Adrenal gland (tissue), 19 donors: ENCODE measurements at places on chromosomes 1 and 21. TPM values are rescaled to one million over a fixed set of nuclear protein-coding genes. Genes with fewer than 3 reads are reported as not detected.
A peak's percentile ranks its signal among the peaks of the same experiment; 100 is the strongest.

TAS1R2 gene
- total RNA-seq = not detected

DNA sequence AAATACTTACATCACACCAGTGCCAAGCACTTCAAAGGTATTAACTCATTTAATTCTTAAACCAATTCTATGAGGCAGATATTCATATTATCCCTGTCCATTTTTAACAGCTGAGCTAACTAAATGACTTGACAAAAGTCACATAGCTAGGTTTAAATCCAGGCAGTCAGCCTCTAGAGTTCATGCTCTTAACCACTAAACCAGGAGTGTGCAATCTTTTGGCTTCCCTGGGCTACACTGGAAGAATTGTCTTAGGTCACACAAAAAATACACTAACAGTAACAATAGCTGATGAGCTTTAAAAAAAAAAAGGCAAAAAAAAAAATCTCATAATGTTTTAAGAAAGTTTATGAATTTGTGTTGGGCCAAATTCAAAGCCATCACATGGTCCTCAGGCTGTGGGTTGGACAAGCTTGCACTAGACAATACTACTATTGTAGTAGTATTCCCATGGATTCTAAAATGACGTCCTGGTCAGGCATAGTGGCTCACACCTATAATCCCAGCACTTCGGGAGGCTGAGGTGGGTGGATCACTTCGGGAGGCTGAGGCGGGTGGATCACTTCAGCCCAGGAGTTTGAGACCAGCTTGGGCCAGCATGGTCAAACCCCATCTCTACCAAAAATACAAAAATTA lies 10.0 kb downstream of the UBR4 start:
- no peaks in the 10 kb centered on the region for H3K27me3 ChIP-seq
- no peak overlapping the region for H3K27ac ChIP-seq
- H3K36me3 ChIP-seq = no peaks in the 10 kb centered on the region
- no peak for DNase-seq
- no peak overlapping the region for H3K4me3 ChIP-seq

- H3K4me1 ChIP-seq = no peaks in the 10 kb centered on the region
- DNase-seq = no peak
- H3K27ac ChIP-seq = no peak overlapping the region
- no peaks in the 10 kb centered on the region for H3K36me3 ChIP-seq
Measured at GRCh38 chr1:185701650-185702049, 32.5 kb upstream of the HMCN1 start.

SLC26A9 gene
- total RNA-seq = not detected

EXO1 gene
- total RNA-seq = 0.74 TPM

DNA sequence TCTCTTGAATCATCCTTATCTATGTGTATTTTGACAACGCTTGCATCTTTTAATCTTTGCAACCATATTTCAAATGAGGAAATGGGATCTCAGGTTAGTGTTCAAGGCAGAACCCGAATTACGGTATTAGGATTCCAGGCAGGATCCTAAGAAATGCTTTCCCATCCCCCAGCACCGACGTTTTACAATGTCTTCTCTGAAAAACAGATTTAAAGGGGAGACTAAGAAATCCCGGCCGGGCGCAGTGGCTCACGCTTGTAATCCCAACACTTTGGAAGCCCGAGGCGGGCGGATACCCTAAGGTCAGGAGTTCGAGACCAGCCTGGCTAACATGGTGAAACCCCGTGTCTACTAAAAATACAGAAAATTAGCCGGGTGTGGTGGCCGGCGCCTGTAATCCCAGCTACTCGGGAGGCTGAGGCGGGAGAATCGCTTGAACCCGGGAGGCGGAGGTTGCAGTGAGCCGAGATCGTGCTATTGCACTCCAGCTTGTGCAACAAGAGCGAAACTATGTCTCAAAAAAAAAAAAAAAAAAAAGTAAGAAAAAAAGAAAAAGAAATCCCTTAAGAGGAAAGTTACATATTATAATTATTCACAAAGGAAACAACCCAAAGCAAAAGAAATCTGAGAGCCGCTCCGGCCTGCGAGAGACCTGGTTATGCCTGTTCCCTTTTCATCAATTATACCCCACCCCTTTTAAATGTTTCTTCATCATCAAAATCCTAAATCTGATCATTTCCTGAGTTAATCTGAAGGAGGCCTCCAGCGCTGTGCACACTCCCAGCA lies 801 bp upstream of the GORAB start:
- H3K4me3 ChIP-seq = peak overlapping the region; percentile 89
- H3K27me3 ChIP-seq = no peaks in the 10 kb centered on the region
- H3K27ac ChIP-seq = peak overlapping the region; percentile 97
- no peaks in the 10 kb centered on the region for H3K36me3 ChIP-seq

GRCh38 chr1:155169541-155169940 lies 3.6 kb downstream of the KRTCAP2 start:
- peaks cover 7% of the 10 kb centered on the region for H3K4me1 ChIP-seq
- peaks cover 22% of the 10 kb centered on the region for H3K36me3 ChIP-seq
- no peak overlapping the region for H3K27ac ChIP-seq
- no peaks in the 10 kb centered on the region for H3K27me3 ChIP-seq

DNA sequence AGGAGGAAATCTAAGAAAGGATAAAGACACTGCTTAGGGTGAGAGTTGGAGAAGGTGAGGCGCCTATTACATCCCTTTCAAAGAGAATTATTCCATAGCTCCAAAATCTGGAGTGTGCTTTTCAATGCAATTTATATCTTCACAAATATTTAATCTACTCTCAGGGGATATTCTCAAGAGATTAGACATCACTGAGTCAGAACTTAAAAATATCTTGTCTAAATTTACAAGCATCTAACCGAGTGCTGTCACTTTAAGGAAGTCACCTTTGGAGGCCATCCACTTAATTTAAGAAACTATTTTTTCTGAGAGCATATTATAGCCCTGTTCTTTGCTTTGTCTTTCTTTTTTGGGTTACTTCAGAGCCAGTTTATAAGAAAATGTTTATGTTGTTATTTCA lies 134.6 kb downstream of the TNFSF18 start:
- no peak overlapping the region for H3K4me3 ChIP-seq
- no peaks in the 10 kb centered on the region for H3K27me3 ChIP-seq
- H3K36me3 ChIP-seq = no peaks in the 10 kb centered on the region
- DNase-seq = no peak
- no peak overlapping the region for H3K27ac ChIP-seq
- H3K4me1 ChIP-seq = no peaks in the 10 kb centered on the region

DNA sequence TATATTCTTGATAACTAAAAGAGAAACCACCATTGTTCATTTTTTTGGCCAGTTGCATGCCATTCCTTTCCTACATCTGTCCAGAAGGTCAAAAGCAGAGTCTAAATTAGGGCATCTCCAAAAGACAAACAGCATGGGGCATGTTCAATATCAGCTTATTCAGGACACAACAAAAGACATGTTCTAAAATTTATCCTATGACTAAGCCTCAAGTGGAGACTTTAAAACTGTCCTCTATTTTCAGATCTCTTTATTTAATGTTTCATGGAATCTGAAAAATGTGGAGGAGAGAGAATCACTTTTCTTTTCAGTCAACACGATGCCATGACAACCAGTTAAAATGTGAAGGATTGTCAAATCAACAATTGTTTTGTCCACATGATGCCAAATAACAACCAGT lies 303.4 kb upstream of the PRMT6 start:
- no peak for DNase-seq
- no peaks in the 10 kb centered on the region for H3K27me3 ChIP-seq
- H3K36me3 ChIP-seq = no peaks in the 10 kb centered on the region
- no peak overlapping the region for H3K4me3 ChIP-seq
- H3K4me1 ChIP-seq = no peaks in the 10 kb centered on the region

MYOM3 gene
- total RNA-seq = 0.18 TPM

DNA sequence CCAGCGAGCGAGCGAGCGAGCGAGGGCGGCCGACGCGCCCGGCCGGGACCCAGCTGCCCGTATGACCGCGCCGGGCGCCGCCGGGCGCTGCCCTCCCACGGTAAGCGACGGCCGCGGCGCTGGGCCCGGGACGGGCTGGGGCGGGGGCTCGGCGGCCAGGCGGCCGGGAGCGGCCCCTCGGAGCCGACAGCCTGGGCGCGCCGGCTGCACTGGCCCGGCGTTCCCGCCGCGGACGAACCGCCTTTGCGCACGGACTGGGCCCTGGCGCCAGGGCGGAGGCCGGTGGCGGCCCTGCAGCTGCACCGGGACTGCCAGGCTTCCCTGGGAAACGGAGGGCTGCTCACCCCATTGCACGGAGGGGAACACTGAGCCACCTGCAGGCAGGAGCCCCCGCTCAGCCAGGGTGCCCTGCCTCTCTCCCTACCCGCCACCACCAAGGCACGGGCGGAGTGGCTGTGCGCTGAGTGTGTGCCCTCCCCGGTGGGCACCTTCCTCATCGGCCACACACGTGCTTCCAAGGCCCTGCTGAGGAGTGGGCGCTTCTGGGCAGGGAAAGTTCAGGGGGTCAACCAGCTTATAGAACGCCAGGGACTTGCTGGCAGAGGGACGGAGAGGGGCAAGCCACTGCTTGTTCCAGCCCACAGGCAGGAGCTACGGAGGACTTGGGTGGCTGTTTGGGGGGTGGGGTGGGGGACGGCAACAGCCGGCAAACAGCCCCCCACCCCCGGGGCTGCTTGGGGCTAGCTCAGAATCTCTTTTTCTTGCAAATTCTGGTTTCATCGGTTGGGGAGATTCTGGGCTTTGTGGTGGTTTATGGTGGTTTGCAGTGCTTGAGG lies 532 bp downstream of the CSF1 start:
- H3K4me1 ChIP-seq = peaks cover 48% of the 10 kb centered on the region
- H3K27ac ChIP-seq = peak overlapping the region; percentile 78
- DNase-seq = no peak
- H3K27me3 ChIP-seq = no peaks in the 10 kb centered on the region

DNA sequence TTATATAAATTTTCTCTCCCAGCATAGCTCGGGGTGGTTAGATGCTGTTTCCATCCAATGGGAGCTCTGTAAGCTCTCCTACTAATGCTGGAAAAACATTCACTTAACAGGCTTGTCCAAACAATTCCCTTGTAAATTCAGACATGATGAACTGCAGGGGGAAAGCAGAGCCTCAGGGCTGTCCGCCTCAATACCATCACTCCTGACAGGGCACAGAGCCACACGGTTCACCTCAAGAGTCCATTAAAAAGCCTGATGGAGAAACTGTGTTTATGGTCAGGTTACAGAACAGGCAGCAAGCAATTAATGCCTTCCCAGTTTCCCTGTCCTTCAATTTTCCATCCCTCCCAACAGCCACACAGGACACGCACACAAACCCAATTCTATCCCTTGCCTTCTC lies 171.0 kb downstream of the BRINP2 start:
- no peak overlapping the region for H3K4me3 ChIP-seq
- no peak for DNase-seq
- no peaks in the 10 kb centered on the region for H3K36me3 ChIP-seq
- no peak overlapping the region for H3K27ac ChIP-seq

DNA sequence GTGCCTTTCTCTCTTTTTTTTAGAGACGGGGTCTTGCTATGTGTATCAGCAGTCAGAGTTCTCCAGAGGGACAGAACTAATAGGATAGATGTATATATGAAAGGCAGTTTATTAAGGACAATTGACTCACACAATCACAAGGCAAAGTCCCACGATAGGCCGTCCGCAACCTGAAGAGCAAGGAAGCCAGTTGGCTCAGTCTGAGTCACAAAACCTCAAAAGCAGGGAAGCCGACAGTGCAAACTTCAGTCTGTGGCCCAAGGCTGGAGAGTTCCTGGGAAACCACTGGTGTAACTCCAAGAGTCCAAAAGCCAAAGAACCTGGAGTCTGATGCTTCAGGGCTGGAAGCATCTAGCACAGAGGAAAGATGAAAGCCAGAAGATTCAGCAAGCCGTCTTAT lies 16.3 kb upstream of the H3-3A start:
- H3K4me3 ChIP-seq = no peak overlapping the region
- no peak overlapping the region for H3K27ac ChIP-seq
- H3K4me1 ChIP-seq = no peaks in the 10 kb centered on the region
- no peak for DNase-seq
- H3K36me3 ChIP-seq = no peaks in the 10 kb centered on the region
- no peaks in the 10 kb centered on the region for H3K27me3 ChIP-seq

CFAP141 gene
- total RNA-seq = not detected

DNA sequence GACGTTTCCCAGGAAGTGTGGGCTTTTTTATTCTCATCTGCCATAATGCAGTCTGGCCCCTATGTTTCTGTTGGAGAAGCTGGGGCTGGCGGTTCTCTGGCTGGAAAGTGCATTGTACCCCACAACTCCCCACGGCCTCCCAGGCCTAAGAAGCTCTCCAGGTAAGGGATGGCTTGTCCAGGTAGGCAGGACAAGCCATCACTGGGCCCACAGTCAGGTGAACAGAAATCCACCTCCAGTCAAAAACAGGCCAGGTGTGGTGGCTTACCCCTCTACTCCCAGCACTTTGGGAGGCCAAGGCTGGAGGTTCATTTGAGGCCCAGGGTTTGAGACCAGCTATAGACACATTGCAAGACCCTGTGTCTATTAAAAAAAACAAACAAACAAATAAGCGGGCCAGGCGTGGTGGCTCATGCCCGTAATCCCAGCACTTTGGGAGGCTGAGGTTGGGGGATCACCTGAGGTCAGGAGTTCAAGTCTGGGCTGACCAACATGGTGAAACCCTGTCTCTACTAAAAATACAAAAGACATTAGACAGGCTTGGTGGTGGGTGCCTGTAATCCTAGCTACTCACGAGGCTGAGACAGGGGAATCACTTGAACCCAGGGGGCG lies 3.1 kb upstream of the WNT9A start:
- no peak overlapping the region for H3K27ac ChIP-seq
- H3K4me1 ChIP-seq = peaks cover 19% of the 10 kb centered on the region
- DNase-seq = no peak
- no peaks in the 10 kb centered on the region for H3K27me3 ChIP-seq

GRCh38 chr21:42353623-42354022 lies 2.8 kb upstream of the TFF2 start:
- no peak overlapping the region for H3K27ac ChIP-seq
- no peak overlapping the region for H3K4me3 ChIP-seq
- no peak for DNase-seq
- no peaks in the 10 kb centered on the region for H3K27me3 ChIP-seq

DNA sequence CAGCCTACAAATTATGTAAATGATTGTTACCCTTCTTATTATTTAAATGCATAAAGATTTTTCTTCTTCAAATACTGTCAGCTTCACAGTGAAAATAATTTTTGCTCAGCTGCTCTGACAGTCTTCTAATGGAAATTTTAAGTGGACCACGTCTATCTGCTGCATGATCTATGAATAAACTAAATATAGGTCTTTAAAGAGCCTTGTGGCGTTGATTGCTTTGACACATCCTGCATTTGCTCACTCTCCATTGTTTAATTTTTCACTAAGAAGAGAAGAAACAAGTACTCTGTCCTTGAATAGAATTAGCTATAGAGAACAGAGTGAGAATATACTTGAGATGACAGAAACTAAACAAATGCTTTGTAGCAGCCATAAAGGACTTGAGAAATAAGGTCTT lies 826.1 kb downstream of the MRPL39 start:
- H3K36me3 ChIP-seq = no peaks in the 10 kb centered on the region
- no peak overlapping the region for H3K27ac ChIP-seq
- H3K27me3 ChIP-seq = no peaks in the 10 kb centered on the region
- H3K4me1 ChIP-seq = no peaks in the 10 kb centered on the region
- no peak for DNase-seq

CELA3A gene
- total RNA-seq = 9.4 TPM

ASCL5 gene
- total RNA-seq = not detected

DNA sequence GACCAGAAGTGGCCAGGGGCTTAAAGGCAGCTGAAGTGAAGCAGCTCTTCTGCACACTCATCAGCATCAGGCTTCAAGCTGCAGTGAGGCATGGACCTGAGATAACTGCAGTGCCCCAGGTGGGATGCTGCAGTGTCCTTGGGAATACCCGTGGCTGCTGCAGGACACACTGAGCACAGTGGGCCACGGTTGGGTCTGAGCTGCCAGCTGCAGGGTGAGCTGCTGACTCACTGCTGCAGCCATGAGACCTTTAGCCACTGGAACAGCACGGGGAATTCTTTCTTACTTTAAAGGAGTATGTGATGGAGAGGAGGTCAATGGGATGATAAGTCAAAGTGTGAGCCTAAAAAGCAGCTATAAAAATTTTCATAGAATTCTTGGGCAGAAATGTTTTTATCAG lies 102.1 kb downstream of the XCL2 start:
- no peaks in the 10 kb centered on the region for H3K27me3 ChIP-seq
- H3K4me1 ChIP-seq = no peaks in the 10 kb centered on the region
- no peak overlapping the region for H3K27ac ChIP-seq
- H3K36me3 ChIP-seq = no peaks in the 10 kb centered on the region
- no peak overlapping the region for H3K4me3 ChIP-seq
